Activated gamma-delta T cell (primary cell): ENCODE measurements at places on chromosomes 16 and 17.

GRCh38 chr17:59332749-59333377 is 1.4 kb downstream of the YPEL2 start:
- DNase-seq: no peak

DNA sequence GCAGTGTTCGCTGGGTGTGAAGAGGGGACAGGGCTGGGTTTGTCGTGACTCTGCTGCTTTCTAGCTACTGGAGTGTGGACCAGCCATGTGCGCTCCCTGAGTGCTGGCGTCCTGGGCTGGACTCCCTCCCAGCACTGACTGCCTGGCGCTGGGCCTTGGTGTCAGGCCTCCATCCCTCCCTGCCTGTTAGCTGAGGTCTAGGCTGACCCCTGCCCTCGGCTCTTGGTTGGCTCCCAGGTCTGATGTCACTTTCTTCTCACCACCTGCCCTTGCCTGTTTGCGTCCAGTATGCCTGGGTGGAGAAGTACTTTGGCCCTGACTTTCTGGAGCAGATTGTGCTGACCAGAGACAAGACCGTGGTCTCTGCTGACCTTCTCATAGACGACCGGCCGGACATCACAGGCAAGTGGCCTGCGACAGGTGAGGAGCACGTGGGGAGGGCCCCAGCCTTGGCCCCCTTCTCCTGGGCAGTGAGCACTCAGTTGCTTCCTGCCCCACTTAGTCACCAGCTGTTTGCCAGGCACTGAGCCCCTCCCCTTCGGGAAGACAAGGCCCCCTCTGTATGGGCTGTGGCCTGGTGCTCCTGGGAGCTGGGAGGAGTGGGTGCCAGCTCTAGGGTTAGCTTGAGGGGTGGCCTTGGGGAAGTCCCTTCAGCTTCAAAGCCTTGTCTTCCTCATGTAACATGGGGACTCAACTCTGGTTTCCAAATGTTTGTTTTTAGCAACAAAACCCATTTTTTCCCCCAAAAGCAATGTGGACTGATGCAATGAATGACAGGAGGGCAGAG is 41.5 kb downstream of the NT5M start:
- no peak for DNase-seq

GRCh38 chr16:59356144-59356543 is 622.0 kb upstream of the GOT2 start:
- no peak for DNase-seq

DNA sequence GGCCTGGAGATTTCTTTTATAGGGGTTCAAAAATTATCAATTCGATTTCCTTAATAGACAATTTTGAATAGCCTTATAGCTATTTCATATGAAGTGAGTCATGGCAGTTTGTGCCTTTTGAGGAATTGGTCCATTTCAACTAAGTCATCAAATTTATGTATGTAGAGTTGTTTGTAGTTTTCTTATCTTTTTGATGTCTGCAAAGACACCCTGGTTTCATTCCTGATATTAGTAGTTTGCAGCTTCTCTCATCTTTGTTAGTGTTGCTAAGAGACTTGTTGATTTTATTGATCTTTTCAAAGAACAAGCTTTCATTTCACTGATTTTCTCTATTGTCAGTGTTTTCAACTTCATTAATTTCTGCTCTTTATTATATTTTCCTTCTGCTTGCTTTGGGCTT is 44.2 kb downstream of the N4BP1 start:
- no peak for DNase-seq

GRCh38 chr16:52546291-52547003 is 496 bp downstream of the TOX3 start:
- no peak for DNase-seq

DNA sequence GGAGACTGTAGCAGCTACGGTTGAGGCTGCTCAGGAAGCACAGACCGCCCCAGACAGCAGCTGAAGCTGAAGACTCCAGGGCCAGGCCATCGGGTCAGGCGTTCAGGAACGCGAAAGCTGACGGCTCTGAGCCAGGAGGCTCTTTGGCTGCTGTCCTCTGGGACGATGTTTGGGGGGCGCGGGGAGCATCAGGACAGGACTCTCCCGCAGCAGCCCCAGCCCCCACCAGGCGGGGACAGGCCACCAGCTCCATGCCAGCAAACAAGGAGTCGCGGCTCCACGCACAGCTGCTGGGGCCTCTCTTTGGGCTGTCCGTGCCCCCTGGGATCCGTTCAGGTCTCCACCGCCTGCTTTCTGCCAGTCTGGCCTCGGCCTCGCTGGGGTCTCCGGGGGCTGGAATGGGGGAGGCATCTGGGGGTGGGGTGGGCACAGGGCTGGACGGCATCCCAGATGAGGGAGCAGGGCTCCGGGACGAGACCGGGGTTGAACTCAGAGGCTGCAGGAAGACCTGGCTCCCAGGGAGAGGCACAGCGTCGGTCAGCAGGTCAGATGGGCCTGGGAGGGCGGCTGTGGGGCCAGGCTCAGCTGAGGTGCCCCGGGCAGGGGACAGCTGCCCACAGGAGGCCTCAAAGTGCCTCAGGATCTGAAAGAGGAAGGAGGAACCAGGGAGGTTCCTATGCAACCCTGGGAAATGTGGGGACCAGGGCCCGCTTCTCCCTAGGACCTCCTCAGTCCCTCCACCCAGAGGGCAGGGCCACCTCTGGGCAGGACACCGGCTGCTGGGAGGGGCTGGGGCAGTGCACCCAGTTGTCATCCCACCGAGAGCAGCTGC is 6.3 kb upstream of the CEP131 start:
- DNase-seq: no peak

DNA sequence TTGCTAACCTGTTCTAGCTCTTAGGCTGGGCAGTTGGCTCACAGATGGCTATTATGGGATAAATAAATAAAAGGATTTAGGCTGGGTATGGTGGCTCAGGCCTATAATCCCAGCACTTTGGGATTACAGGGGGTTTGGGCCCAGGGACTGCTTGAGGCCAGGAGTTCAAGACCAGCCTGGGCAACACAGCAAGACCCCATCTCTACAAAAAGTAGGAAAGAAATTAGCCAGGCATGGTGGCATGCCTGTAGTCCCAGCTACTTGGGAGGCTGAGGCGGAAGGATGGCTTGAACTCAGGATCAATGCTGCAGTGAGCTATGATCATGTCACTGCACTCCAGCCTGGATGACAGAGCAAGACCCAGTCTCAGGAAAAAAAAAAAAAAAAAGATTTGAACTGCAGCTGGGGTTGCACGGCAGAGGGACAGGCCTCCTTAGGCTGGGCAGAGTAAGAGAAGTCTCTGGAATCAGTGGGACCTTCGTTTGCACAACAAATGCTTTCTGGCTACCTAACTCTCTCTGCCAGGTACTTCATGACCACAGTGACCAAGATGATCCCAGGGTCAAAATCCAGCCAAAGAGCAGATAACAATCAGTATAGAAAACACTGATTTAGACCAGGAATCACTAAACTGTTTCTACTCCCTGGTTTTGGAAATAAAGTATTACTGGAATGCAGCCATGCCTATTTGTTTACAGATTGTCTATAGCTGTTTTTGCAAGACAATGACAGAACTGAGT is 6.8 kb downstream of the RUSF1 start:
- DNase-seq: no peak

DNA sequence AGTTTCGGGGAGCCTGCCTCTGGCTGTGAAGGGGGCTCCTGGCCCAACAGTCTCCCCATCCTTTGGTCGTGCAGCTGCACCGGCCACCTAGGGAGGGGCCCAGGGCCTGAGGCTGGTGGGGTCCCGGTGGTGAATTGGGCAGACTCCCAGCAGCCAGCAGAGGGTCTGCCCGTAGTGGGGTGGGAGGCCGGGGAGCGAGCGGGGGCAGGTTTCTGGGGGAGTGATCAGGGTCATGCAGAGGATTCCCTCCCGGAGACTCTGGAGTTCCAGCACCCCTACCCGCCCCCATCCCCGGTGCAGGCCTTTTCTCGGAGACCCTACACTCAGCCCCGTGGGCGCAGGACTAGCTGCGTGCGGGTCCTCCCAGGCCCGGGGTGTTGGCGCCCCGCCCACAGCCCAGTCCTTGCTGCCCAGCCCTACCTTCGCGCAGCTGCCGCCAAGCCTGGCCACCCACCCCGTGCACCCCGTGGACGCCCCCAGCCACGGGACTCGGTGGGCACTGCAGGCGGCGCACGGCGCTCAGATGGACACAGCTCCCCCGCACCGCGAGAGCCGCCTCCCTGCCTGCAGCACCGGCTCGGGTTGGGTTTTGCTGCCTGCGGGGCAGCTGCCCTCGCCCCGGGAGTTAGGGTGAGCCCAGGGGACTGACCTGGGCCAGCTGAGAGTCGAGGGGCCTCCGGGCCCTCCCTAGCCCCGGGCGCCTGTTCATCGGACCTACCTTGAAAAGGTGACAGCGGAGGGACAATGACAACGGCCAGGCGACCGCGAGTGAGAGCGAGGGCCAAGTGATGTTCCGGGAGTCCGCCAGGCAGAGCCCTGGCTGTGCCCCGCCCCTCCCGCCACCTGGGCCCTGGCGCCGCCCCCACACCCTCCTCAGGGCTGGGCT is at the start of gene GNG13:
TSS of gene GNG13 (minus strand) at position 787 of the 886 bp plus-strand sequence. CDS start 1,657 bp downstream, outside the sequence.
- DNase-seq: no peak

- no peak for DNase-seq
Observed at GRCh38 chr16:64287655-64288528, 834.0 kb downstream of the CDH11 start.

DNA sequence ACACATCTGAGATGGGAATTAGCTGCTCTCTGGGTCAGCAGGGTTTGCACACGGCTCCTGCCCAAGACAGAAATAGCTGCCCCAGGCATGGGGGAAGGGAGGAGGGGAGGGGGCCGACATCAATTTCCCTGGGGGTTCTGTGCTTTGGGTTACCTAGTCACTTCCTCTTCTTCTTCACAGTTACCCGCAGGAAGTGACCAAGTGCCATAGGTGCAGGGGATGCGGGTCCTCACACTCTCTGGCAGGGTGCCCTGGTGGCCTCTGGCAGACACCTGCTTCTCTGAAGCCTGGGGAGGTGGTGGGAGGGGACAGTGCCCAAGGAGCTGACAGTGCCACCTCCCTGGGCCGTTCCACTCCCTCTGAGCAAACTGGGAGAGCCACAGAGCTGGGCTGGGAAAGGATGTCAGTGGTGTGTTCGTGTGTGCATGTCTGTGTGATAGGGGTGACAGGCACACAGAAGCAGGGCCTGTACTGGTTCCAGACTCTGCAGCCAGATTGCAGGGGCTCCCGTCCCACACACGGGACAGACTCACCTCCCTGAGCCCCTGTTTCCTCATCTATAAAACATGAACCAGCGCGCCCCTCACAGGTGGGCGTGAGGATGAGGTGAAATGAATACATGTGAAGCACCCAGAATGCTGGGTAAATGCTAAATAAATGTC is 18.2 kb downstream of the SCN4A start:
- no peak for DNase-seq

GRCh38 chr17:78891406-78892061 is 11.5 kb downstream of the CEP295NL start:
- no peak for DNase-seq

- no peak for DNase-seq
Observed at GRCh38 chr17:42182927-42183734, 2.1 kb downstream of the HCRT start.

GRCh38 chr17:4643676-4644075 is 2.2 kb upstream of the ALOX15 start:
- DNase-seq: no peak

GRCh38 chr17:72795941-72796340 is 296.5 kb downstream of the SLC39A11 start:
- DNase-seq: no peak

GRCh38 chr17:4411201-4411600 is 22.5 kb upstream of the SPNS3 start:
- no peak for DNase-seq

- DNase-seq: no peak
Observed at GRCh38 chr17:19361944-19362276, 613 bp downstream of the B9D1 start.

- DNase-seq: no peak
Observed at GRCh38 chr17:32516940-32517701, 30.3 kb downstream of the CDK5R1 start.

DNA sequence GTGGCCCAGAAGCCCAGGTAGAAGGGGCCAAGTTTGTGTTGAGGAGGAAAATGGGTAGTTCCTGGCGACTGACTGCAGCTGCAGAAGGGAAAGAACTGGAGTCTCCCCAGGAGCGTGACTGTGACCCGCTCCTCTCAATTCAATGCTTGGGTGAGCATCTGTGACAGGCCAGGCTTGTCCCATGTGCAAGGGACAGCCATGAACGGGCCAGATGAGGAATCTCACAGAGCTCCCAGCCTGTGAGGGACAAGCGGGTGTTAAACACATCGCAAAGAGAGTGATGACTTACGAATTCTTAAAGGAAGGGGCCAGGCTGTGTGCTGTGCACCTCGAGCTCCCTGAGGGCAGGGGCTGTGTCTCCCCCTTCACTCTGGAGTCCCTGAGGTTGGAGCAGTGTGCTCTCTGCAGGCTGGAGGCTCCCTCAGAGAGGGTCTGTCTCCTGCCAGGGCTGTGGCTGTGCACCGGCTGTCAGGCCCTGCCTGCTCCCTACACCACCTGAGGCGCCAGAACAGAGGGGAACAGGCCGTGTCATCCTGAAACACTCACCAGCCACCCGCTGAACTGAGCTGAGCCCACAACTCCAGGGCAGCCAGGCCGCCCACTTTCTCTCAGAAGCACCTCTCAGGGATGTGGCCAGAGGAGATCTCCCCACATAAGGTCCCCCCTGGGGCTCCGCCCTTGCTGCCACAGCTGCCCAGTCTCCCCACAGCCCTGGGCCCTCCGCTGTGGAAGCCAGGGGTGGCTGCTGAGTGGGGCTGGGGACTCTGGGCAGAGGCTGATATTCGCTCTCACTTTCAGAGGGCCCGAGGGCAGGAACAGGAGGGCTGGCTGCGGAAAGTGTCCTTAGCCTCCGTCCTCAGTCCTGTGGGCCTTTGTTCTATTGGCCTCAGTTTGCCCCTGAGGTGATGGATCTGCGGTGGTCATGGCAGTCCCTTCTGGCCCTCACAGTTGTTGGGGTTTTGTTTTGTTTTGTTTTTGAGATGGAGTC is 25.7 kb upstream of the NXPH3 start:
- no peak for DNase-seq

- DNase-seq: peak; percentile 45
Observed at GRCh38 chr17:29292071-29292991, 1.6 kb downstream of the NUFIP2 start.

- DNase-seq: no peak
Observed at GRCh38 chr16:23905027-23905426, 69.2 kb downstream of the PRKCB start.

DNA sequence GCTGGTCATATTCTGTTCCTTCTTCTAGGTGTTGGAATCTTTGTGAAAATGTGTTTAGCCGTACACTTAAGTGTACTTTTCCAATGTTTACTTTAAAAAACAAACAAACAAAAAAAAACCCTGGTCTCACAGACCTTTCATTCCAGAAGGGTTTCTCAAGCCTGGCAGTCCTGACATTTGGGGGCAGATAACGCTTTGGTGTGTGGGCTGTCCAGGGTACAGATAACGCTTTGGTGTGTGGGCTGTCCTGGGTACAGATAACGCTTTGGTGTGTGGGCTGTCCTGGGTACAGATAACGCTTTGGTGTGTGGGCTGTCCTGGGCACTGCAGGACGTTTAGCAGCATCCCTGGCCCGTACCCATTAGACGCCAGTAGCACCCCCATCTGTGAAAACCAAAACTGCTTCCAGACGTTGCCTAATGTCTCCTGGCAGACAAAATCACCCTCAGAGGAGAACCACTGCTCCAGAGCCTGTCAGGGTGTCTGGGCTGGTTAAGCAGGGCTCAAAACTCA is 15.2 kb upstream of the FLCN start:
- DNase-seq: no peak
